Activated CD4-positive, alpha-beta T cell treated with anti-CD3 and anti-CD28 coated beads, Interleukin-2, amount 10 ng/mL, durations not matched to agents 7 days and 5 days (primary cell): ENCODE measurements at places on chromosomes 4 and X.
A peak's percentile ranks its signal among the peaks of the same experiment; 100 is the strongest.

DNA sequence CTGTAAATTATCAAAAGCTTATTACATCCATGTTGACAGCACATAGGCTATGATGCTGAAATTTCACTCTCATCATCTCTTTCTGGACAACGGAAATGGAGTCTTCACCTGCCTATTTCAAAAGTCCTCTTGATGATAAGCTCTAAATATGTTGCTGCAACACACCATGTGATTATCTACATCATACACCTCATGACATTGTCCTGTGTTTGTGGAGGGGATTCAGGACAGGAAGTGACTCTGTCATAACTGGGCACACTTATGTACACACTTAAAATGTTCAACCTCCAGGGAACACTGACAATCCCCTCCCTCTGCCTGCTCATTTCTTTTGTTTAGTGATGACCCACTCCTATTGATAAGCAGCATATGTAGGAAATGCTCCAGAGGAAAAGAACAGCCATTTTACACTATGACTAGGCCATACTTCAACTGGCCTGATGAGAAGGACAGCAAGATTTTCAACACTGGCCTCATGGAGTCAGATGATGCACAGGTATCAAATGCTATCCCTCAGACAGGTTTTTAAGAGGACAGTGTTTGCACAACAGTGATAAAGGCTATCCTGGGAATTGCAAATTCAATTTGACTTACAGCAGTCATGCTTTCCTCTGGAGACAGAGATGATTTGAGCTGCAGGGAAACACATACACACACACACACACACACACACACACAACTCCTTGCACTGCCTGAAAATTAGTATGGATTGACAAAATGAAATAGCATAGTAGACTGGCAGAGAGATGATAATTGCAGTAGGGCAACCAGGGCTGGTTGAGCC lies 163.3 kb upstream of the RASGEF1B start:
- no peak for DNase-seq

DNA sequence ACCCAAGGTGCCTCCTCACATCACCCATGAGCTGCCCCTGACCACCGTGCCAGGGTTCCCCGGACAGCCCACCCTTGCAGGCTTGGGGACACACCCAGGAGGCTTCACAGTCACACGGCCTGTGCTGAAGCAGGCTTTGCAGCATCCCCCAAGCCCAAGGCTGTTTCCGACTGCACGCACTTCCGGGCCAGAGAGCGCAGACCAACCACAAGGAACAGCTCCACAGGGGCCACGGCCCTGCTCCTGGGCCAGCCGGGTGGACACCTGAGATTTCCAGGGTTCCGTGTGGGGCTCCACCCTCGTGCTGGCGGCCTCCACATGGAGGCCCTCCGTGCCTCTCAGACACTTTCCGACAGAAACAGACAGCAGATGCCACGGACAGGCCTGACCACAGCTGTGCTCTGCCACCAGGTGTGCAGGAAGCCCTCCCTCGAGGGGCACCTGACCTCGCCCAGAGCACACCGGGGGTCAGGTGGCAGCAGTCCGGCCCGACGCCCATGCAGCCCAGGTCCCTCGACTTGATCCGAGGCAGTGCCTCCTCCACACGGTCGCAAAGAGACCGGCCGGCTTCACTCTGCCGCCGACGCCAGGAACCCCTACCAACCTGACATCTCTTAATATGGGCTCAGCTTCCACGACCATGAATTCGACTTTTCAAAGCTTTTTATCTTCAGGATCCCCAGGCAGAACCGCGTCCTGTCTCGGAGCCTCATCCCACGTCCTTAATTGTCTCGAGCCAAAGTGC lies 8.0 kb downstream of the CTBP1 start:
- DNase-seq = no peak

DNA sequence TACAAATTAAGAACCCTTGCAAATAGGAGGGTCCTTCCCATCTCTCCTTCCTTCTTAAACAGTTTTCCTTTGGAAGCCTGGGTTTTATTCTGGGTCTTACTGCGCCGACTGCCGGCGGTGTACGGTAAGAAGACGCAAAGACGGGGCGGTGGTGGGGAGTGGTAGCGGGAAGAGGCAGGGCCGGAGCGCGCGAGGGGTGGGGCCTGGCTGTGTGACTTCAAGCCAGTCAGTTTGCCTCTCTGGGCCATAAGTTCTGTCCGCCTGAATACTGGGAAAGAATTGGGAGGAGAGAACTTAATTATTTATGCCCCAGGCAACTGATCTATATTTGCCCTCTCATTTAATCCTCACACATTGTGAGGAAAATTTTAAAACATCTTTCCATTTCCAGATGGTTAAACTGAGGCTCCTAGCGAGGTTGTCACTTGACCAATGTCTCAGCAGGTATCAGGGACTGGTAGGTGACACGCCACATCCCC lies 726 bp upstream of the KANTR start:
- peak; percentile 79 for DNase-seq

DNA sequence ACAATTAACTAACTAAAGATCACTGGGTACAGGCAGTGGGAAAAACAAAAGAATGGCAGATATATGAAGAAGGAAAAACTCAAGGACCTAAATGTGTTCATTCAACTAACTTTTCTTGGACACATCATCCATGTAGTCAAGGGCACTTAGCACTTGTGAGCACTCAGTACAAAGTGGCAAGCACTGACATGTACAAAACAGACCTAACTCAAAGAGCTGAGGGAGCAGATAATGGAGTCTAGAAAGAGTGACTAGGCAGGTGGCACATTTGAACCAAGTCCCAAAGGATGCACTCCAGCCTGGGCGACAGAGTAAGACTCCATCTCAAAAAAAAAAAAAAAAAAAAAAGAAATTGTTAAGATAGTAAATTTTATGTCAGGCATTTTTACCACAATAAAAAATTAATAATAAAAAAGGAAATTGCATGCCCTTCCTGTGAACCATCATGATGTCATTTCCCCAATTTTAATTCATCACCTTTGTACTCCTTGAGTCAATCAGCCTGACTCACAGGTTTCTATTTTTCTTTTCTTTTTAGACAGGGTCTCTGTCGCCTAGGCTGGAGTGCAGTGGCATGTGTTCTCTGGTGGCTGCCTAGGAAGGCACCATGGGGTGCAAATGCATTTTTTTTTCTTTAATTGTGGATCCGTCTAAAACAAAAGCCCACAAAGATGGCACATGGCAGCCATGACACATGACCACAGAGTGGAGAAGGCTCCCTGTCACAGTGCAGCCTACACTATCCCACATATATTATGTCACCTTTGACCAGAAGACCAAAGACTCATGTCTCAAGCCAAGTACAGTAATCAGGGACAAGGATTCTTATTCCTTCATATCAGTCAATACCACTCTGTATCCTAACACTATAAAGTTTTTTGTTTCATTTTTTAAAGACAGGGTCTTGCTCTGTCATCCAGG lies 91.9 kb downstream of the CHST7 start:
- no peak for DNase-seq

GRCh38 chr4:7909463-7910262 lies 30.0 kb downstream of the AFAP1 start:
- DNase-seq = no peak

- no peak for DNase-seq
Measured at GRCh38 chr4:5122114-5122513, 70.8 kb downstream of the STK32B start.

- no peak for DNase-seq
Measured at GRCh38 chr4:125042041-125042440, 272.7 kb upstream of the FAT4 start.

DNA sequence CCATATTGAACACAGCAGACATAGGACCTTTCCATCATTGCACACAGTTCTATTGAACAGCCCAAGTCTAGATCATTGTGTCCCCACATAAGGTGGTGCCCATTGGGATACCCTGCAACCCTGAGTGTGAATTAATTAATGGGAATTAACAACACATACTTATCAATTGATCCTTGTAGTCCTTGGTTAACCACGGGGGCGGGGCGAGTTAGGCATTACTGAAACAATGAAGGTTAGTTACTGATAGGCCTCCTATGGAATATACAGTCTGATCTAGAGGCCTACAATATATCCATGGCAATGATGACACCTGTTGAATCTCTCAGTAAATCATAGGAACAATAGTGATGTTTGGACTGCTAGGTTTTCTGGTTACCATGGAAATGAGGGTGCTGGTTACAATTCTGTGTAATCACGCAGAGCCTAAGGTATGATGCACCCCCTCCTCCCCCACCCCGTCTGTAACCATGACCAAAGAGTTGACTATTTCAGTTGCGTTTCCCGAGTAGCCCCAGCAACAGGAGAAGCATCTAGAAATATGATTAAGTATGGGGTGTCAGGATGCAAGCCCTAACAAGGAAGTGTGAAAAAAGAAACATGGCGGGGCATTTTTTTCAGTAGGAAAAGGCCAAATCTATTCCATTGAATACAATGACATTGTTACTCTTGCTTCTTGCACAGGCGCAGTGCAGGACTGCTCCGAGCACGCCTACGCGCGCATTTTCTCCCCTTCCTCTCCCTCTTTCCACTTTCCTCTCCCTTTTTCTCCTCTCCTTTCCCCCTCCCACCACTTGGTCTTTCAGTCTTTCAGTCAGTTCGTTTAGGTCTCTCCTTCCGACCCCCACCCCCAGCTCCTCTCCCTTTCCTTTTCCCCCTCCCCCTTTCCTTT lies 677 bp upstream of the NONO start:
- DNase-seq = peak; percentile 53

DNA sequence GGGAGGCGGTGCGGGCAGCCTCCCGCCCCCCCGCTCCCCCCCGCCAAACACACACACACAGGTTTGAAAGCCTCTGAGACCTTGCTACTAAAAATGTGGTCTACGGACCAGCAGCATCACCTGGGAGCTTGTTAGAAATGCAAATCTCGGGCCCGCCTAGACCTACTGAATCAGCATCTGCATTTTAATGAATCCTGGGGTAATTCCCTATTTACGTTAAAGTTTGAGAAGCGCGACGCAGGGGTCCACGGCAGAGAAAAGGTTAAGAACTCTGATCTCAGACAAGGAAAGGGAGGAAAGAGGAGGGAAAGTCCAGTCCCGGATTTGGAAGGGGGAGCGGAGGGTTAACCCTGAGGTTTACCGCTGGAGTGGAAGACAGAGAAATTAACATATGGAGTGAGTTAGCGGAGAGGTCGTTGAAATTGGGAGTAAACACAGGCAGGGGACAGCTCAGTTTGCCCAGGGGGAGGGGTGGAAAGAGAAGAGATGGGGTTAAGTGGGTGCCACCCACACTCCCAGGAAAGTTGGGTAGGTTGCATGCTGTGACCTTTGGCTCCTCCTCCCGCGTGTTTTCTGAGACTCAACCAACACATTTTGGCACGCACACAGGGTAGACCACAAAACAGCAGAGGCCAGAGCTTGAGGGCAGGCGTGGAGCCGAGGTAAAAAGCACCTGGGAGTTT lies 483.6 kb downstream of the BCOR start:
- peak; percentile 17 for DNase-seq

DNA sequence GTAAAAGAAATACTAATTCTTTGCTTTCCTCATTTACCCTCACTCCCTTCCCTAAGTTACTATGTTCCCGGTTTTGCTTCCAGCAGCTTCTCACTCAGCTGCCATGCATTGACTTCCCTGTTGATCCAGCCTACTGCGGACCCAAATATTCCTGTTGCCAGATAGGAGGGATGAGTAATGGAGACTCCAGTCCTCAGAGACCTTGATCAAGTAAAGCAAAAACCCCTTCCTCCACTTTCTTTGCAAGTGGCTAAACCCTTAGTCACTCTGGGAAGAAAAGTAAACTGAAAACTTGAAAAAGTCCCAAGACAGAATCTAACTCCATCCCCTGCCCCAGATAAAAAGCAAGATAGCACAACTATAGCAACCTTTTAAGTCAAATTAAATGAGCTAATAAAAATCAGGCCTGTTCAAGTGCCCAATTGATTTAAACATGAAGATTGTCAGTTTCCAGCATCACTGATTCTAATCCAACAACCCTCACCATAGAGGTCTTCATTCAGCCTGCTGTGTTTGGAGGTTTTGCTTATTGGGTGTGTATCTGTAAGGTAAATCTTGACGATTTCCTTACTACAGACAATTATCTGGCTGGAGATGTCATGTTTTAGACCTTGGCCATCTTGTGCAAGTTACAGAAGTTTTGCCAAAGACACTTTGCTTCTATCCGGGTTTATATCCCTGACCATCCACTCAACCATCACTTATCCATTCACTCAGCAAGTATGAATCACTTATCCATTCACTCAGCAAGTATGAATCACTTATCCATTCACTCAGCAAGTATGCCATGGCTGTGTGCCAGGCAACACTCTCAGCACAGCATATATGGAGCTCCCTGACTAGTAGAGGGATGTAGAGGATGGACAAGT lies 17.6 kb downstream of the FGFBP1 start:
- no peak for DNase-seq

- no peak for DNase-seq
Measured at GRCh38 chrX:125004799-125005198, 314.9 kb upstream of the TEX13C start.

DNA sequence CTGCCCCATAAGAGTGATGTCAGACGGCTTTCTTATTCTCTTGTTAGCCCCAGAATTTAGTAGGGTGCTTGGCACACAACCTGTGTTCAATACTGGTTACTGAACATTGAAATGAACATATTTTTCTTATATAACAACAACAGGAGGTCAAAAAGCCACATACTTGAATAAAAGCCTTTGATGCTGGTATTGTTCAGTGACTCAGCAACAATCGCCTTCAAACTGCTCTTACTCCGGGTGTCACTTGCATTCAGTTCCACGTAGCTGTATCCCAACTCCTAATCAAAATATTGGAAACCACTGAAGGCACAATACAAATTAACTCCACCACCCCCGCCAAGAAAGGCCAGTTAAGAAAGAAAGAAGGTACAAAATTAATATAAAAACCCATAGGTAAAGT lies 61.5 kb downstream of the RFC1 start:
- DNase-seq = no peak

DNA sequence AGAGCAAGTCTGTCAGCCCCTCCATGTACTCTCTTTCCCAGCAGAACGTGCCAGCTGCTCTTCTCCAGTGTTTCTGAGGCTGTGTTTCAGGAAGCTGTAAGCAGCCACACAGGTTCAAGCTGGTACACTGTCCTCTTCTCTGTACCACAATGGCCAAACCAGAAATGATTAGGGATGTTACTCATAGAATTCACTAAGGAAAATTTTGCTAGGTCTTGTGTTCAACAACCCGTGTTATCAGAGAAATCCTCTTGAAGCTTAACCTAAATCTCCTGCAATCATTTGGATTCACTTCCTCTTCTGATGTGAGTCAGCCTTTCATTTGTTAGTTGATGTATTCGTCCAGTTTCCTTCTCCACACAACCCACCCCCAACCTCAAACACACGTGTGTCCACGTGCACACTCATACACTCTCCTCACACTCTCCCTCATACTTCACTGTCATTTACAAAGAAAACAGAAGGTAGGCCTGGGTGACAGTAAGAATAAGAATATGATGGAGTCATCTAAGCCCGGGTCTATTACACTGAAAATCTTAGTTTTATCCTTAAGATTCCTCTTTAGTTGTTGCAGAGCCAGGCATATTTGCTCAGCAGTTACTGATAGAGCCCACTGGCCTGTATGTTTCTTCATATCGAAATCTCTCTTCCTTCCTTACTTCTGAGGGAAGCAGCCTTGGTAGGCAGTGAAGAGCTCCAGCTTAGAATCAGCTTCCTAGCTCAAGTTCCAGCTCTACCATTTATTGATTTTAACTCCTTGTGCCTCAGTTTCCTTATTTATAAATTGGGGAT lies 63.4 kb downstream of the DCUN1D4 start:
- DNase-seq = no peak
